NCI-H2081 treated with DMSO at 0.1 percent for 48 hours (cell line): ENCODE measurements at places on chromosomes 5 and 9.

- DNase-seq: no peak
Measured at GRCh38 chr5:68134033-68134668, 81.4 kb upstream of the PIK3R1 start.

DNA sequence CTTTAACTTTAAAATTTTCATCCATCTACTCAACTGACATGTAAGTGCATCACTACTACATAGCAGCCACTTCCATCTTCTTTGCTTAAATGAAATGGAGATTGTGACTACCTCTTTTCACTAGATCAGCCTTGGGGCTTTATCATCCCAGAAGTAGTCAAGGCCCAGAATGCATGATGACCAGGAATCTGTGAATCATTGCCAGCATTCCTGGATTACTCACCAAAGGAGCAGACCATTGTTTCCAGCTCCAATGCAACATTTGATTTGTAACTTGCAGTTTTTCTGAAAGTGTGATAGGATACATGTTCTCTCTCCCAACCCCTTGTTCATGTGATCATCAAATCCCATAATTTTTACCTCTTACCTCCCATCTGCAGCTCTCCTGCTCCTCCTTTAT is 65.1 kb downstream of the PLPPR1 start:
- DNase-seq: no peak

DNA sequence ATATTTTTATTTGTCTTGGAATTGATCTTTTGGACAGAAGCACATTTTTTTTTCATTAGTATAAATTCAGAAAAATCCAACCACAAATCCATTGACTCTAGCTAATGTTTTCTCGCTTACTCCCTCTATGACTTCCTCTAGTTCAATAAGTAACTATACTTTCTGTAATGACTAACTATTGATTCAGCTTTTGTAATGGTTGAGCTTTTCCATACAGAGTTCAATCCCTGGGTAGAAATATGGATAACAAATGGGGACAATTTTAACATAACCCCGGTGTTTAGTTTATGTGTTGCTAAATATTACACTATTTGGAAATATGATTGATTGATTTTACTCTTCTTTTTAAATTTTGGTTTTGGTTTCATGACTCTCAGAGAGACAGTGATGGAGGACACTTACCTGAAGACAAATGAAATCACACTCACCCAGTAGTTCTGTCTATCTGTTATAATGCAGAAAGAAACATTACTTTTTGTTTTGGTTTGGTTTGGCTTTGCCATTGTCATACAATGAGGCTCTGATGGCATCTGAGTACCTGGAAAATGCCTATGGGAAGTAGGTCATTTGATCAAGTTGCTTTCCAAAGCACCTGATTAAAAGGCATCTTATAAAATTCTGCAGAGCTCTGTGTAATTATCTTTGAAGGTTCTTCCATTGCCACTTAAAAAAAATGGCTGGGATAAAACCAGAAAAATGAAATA is 309.7 kb upstream of the MPDZ start:
- DNase-seq: no peak

DNA sequence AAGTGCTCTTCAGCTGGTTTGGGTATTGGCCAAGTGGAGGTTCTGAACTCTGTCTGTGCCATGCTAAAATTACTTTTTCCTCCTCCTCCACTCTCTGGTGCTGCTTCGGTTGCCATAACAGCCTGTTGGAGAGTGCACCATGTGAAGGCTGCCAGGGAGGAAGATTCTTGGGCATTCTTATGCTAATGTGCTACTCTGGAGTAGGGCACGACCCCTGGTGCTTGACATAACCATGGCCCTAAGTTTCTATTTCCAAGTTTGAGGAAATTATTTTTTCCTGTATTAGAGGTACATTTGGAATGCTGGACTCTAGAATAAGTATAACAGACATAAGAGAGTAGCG is 111.6 kb downstream of the ARHGAP26 start:
- DNase-seq: no peak

GRCh38 chr5:13350767-13351166 is 593.7 kb downstream of the DNAH5 start:
- no peak for DNase-seq

DNA sequence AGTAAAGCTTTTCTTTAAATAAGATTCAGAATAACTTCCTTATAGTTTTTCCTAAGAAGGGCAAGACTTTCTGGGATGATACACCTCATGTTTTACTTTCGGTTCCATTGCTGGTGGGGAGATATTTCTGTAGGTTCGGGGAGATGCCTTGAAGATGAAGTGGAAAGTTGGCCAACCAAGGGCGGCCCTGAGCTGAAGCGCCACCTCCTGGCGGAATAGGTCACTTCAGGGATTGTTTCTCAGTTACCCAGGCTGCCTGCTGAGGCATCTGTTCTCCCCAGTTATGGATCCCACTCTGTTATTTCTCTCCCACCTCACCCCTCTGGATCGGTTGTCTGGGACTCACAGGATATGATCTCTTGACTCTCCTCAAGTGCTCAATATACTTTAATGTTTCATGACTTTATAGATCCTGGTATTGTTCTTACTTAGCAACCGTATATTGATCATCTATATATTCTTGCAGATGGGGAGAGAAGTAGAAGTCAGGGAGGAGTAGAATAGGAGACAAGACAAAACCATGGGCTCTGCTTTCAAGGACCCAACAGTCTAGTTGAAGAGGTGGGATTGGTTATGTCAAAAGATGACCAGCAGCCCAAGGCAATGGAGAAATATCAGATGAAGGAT is 23.4 kb downstream of the MEGF10 start:
- no peak for DNase-seq

- DNase-seq: no peak
Measured at GRCh38 chr9:18865542-18865941, 167.5 kb downstream of the SAXO1 start.

GRCh38 chr5:128144491-128144890 is 60.9 kb downstream of the SLC12A2 start:
- no peak for DNase-seq

GRCh38 chr9:109172935-109173334 is 5.9 kb upstream of the FRRS1L start:
- no peak for DNase-seq

DNA sequence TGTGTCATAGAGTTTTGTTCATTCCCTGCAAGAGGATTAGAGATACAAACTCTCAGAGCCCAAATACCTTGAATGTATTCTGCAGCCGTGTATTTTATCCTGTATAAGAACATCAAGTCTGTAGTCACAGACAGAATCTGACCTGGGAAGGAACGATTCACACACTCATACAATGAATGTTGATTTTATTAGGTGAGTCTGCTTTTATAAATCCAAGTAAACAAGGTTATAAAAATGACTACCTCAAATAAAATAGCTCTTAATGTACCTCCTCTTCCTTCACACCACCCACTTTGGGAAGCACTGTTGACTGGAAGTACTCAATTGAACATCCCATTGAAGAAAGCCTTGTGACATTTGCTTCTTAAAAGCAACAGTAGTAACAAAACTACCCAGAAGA is 11.9 kb downstream of the SLC46A2 start:
- no peak for DNase-seq

- no peak for DNase-seq
Measured at GRCh38 chr5:73637565-73637964, 11.6 kb downstream of the ARHGEF28 start.

DNA sequence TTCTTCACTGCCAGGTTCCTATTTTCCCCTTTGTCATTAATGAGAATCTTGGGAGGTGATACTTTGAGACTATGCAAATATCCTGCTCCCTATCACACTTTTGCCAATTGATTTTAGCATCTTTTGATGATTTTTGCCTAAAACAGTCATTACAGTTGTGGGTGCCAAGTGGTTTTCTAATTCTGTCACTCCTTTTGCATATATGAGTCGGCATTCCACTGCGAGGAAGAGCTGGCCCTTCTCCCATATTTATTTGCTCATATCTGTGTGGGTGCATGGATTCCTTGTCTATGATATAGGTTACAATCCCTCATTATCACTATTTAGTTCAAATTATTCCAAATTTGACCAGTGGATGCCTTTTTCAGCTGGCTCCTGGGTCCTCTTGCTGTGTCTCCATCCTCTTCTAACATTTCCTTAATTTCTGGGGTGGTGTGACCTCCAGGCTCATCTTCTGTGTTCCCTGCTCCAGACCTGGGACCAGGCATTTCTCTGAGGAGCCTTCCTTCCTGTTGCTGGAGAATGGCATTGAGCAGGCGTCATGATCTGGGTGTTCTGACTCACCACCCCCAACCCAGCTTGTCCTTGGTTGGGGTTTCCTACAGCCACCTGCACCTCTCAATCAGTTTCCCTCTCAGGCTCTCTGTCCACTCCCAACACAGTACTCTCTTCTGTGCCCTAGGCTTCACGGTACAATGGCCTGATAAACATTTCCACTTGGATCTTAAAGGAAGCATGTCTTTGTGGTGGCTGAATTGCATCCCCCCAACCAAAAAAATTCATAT is 106.7 kb downstream of the NXNL2 start:
- DNase-seq: no peak

DNA sequence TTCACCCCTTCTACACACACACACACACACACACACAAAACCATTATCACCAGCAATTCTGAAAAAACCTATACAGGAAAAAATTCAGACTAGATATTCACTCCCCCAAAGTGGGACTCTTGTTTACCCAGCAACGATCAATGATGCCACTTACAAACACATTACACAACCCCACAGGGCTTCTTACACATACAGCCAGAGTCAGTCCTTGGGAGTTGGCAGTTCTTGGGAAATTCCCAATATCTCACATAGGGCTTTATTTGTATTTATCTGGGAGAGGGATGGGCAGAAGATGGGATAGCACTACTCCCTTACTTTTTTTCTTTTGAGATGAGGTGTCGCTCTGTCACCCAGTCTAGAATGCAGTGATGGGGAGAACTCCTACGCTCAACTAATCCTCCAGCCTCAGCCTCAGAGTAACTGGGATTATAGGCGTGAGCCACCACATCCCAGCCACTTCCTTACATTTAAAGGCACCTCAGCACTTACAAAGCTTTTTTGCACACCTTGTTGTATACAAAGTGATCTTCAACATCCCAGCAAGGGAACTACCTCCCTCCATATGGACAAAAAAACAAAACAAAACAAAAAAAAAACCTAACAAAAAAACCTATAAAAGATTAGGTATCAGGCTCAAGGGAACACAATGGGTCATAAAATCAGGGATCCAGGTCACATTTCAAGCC is 168.4 kb downstream of the TSSK1B start:
- no peak for DNase-seq

DNA sequence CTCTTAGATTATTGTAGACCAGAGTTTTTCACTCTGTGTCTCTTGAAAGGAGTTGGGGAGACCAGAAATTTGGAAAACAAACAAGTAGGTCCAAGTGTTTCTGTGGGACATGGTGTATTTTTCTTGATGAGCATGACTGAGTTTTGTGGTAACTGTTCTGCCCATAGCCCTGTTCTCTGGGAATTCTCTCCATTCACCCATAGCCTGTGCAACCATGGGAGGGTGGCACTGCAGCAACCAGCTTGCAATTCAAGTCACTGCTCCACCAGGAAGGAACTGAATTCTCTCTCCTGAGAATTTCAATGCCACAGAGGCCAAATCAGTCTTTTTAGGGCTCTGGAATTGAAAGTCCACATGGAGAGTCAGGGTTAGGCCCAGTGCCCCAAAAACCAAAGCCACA is 475.3 kb upstream of the TRPC7 start:
- DNase-seq: no peak

DNA sequence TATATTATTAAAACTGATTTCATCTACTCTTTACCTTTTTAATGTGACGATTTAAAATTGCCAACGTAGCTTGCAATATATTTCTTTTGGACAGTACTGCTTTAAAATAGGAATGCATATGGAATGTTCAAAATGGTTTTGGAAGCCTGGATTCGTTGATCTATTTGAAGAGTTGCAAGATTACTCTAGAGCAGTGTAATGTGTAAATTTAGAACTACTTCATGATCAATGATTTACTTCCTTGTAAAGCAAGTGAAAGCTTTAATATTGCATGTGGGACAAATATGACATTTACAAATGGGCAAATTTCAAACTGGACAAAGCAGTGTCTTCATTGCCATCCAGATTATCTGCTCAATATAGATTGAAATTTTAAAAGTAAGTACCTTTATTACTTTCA is 38.3 kb downstream of the PARP8 start:
- no peak for DNase-seq

GRCh38 chr5:132013711-132014110 is 2.3 kb upstream of the ACSL6 start:
- DNase-seq: no peak
